ENCODE measurements at places on chromosomes 4 and X.
A peak's percentile ranks its signal among the peaks of the same experiment; 100 is the strongest.

- no peak for DNase-seq
Observed at GRCh38 chr4:151415978-151416377, 7.0 kb downstream of the FHIP1A start.

DNA sequence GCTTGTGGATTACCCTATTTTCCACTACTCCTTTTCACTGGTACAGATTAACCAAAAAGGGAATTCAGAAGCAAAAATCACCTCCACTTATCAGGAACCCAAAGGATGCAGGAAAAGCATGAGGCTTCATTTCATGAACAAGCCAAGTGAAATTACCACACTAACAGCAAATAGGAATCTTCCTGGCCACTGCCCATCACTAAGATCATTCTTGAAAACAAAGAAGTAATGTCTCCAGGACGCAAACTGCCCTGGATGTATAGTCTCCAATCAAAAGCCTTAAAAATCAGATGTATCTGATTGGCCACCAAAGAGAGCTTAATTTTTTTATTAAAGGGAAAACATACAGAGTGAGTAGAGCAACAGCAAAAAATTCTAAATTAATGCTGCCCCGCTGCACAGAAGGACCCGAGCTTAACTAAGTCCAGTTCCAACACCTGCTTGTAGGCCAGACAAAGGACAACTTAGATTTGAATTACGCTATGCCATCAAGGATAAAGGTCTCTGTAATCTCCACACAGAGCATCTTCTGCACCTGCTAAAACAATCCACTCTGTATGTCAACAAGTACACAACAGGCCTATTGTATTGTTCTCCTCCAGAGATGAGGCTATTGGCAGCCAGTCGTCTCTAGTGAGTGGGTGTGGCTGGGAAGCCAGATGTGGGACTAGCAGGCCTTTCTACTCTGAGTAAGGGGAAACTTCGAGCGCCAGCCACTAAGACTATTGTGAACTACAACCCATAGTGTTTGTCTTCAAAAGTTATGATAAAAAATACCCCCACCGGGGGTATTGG is 12.4 kb downstream of the ZDHHC9 start:
- no peak for DNase-seq

GRCh38 chrX:17032351-17032750 is 85.9 kb downstream of the REPS2 start:
- peak; percentile 15 for DNase-seq

DNA sequence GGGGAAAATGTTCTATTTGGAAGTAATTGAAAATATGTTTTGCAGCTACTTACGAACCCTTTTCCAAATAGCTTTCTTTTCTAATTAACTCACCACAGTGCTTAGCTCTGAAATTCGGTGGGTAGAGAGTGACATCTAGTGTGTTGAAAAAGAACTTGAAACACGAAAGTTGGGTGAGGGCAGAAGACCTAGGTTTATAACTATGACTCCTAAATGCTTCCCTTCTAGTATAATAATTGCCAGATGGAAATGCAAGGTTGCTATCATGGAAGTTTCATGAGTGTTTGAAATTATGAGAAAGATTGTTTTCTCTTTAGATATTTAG is 77.3 kb upstream of the NOCT start:
- peak; percentile 44 for DNase-seq

GRCh38 chr4:145014365-145014764 is 83.6 kb downstream of the ANAPC10 start:
- DNase-seq: no peak

GRCh38 chr4:47717188-47717587 is 120.7 kb downstream of the CORIN start:
- DNase-seq: no peak

DNA sequence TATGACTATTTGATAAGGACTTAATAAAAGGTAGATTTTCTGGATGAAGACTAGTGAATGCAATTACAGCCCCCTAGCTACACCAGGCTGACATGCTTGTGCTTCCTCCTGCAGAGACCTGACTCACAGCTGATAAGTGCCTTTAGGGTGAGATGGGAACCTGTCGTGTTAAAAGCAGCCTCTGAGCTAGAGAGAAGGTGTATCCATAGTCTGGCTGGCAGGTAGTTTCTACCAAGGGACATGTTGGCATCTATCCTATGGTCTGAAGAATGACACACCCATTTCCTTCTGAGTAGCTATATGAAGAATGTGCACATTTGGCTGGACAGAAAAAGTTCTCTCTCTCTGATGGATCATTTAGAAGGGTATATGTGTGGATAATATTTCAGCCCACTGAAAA is 64.1 kb downstream of the PARM1 start:
- DNase-seq: no peak

- DNase-seq: no peak
Observed at GRCh38 chrX:63961964-63962363, 176.9 kb upstream of the ARHGEF9 start.
